Renal pelvis (tissue), 12 donors: ENCODE measurements at places on chromosomes 1 and 21. TPM values are rescaled to one million over a fixed set of nuclear protein-coding genes. Genes with fewer than 3 reads are reported as not detected.

GRCh38 chr1:59856725-59857338, 42.1 kb downstream of the HOOK1 start:
- DNase-seq: no peak

- no peak for DNase-seq
Observed at GRCh38 chr21:14488672-14489204, 57.4 kb downstream of the SAMSN1 start.

GRCh38 chr1:80640978-80641377, 1159.8 kb upstream of the ADGRL2 start:
- DNase-seq: no peak

- DNase-seq: no peak
Observed at GRCh38 chr1:201164645-201165044, 10.4 kb upstream of the TMEM9 start.

GRCh38 chr1:206012086-206012859, 9.1 kb upstream of the RAB7B start:
- no peak for DNase-seq

DNA sequence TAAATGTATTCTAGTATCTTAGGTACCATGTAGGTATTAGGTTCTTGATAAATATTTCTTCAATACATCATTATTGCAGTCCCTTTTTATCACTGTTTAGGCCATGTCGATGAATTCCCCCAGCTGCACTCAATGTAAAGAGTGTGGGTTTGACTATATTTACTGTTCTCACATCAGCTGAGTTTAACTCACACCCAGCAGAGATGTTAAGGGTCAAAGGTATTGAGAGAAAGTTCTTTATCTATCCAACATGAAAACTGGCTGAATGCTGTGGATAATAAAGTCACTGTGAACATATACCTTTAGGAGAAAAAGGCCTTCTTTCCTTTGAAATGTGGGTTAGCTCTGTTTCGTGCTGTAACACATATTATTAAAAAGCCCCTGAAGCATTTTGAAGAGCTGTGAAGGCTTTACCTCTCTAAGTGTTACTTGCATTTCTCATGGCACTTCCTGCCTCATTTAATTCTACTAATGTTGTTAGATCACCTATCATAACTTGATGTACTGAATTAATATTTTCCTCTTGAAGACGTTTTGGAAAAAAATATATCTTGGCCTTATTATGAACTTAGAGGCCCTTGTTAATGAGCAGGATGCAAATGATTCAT, 19.1 kb upstream of the LYST start:
- DNase-seq: no peak

GRCh38 chr1:35394386-35394785, 125.9 kb downstream of the ZMYM4 start:
- no peak for DNase-seq

- DNase-seq: no peak
Observed at GRCh38 chr1:27596986-27597385, 7.0 kb downstream of the AHDC1 start.

The SUSD4 gene
- 20.5 TPM for polyA plus RNA-seq

DNA sequence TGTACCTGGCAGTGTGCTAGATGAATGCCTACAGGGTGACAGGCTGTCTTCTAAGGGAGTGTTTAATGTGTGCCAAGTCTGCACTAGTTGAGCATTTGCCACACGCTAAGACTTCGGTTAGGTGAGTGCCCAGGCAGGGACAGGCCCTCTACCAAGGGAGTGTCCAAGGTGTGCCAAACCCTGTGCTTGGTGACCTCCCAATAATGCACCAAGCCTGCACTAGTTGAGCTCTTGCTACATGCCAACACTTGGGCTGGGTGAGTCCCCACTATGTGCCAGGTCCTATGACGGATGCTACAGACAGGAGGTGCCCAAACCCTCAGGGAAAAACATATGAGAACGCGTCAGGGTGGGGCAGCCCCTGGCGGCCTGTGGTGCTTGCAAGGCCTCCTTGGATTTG, 10.8 kb downstream of the SLC6A9 start:
- no peak for DNase-seq

DNA sequence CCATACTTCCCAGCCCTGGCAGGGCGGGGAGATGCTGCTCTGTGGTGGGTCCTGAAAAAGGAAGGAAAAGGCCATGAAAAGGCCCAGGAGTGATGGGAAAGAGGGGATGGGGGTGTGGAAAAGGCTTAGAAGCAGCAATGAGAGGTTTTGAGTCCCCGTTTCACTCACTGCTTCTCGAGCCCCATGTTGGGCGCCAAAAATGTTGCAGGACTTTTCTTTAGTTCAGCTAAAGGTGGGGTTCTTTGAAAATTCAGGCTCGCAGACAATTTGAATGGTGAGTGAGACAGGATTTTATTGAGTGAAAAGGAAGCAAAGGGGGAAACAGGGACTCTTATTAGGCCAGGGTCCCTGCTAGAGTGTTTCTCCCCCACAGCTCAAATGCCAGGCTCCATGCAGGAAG, 93.1 kb downstream of the MRPS6 start:
- no peak for DNase-seq

DNA sequence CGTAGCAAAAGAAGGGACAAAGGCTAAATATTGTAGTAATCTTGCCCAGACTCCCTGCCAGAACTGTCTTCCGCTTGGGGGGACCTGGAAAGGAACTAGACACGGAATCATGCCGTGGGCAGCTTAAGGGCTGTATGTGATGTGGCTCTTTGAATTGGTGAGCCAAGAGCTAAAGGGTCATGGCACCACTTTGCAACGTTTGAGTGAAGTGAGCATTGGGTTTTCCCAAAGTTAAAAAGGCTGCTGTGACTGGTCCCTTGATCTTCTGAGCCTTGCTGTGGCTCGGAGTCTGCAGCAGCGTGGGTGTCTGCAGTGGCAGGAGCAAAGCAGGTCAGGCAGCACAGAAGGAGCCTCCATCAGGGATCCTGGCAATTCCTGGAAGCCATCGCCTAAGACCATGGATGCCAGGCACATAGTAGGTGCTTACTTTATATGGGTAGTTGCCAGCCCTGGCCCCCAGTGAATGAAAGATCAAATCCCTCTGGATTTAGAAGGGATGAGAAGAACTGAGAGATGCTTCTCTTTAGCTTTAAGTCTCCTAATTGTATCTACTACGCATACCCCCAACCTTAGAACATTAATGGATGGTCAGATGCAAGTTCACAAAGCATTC, 1.8 kb downstream of the SMYD2 start:
- DNase-seq: no peak

- no peak for DNase-seq
Observed at GRCh38 chr1:1669468-1670440, 10.9 kb upstream of the CDK11B start.

GRCh38 chr1:21736876-21737275, 46.1 kb downstream of the USP48 start:
- DNase-seq: no peak
